GM18507 (cell line): ENCODE measurements at places on chromosomes 7 and 10.

DNA sequence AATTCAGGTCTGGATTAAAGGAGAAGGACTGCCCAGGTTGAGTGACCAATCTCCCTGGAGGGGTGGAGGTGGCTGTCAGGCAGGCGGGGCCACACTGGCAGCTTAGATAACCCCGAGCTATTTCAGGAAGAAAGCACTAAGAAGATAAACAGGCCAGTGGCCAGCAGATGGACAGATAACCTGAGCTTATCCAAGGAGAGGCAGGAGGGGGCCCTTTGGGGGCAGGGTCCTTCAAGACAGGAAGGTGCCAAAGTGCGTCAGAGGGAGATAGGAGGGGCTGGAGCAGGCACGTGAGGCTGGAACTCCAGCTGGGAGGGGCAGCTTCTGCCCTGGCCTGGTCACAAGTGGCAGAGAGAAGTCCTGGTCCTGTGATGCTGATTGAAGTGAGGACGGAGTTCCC is 29.8 kb upstream of the PODXL start:
- DNase-seq: no peak

GRCh38 chr7:50761713-50762112 is 21.0 kb downstream of the GRB10 start:
- DNase-seq: no peak

- DNase-seq: no peak
Measured at GRCh38 chr10:92342796-92343195, 51.8 kb downstream of the MARCHF5 start.

DNA sequence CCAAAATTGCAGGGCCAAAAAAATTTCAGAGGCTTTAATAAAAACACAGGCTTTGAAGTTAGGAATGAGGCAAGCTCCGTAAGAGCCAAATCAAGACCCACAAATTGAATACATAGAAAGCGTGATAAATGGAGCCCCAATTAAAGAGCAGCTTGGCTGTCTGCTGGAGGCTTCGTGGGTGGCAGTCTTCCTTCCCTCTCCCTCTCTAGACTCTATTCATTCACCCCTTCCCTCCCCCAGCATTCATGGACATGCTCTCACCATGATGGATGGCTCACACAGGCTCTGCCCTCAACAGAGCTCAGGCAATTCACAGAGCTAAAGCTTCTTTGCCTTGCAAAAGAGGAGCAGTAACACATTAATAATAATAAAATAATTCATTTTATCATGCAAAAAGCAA is 214.1 kb downstream of the HERPUD2 start:
- no peak for DNase-seq

- no peak for DNase-seq
Measured at GRCh38 chr7:70040970-70041766, 442.9 kb downstream of the AUTS2 start.

DNA sequence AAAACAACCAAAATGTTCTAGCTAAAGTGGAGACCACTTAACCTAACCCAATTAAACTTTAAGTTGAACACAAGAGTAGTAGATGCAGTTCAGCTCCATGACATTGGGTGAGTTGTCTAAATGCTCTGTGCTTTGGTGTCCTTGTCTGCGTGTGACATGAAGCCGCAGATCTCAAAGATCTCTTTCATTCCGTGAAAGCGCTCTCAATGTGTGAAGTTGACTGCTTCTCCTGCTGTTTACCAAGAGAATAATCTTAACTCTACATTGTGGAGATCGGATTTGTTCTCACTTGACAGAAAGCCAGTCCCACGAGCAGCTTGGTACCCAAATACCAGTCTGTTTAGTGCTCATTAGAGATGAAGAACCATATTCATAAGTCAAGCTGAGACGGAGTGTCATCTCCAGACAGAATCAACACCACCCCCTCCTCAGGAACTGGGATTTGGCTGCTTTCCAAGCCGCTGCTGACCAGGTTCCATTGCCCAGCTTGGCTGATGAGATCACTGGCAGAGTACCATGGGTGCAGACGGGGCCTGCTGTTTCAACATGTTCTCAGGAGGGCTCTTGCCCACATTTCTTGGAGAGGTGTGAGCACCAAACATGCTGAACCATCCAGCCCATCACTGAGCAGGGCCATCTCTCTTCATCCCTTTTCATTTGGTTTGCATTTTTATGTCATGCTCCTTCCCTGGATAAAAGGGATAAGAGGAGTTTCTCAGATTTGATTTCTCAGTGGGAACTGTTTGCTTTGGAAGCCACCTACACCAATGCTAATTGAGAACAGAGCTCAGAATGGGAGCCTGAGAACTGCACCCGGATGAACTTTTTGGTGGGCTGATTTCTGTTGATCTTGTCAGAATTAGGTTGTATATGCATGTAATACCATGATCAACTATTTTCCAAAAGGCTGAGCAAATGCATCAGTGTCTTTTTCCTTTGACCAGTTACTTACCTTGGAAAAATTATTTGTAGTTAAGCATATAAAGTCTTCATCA is 95.8 kb upstream of the AGBL3 start:
- no peak for DNase-seq

GRCh38 chr7:84829719-84830118 is 357.1 kb downstream of the SEMA3D start:
- no peak for DNase-seq

GRCh38 chr7:124375391-124375790 is 342.5 kb upstream of the TMEM229A start:
- DNase-seq: no peak

DNA sequence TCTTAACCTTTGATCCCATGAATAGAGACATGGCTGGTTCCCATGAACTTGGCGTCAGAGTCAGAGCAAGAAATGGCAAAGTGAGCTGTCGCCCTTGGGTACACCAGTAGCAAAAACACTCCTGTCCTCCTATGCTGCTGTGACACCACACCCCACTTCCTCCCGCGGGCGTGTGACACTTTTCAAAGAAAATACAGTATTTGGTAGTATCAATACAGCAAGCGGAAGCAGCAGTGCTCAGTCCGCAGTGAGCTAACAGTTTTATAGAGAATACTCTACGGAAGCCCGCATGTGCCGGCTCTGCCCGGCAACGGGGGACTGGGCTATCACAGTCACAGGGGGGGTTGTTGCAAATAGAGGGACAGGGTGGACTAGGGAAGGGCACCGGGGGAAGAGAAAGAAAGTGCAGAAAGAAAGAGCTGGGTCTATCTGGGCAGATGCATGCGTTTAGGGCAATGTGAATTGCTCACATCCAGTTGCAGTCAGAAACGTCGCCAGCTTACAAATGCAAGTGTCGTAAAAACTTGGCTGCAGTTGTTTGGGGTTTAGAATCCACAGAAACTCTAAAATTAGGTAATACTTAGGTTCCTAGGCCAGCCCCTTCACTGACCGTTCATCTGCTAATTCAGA is 49.8 kb downstream of the PRKCQ start:
- no peak for DNase-seq

GRCh38 chr7:155780884-155781283 is 31.4 kb downstream of the SHH start:
- DNase-seq: no peak

GRCh38 chr7:24158975-24159374 is 125.0 kb upstream of the NPY start:
- no peak for DNase-seq
